ENCODE measurements at places on chromosomes 6 and 20. TPM values are rescaled to one million over a fixed set of nuclear protein-coding genes. Genes with fewer than 3 reads are reported as not detected.

DNA sequence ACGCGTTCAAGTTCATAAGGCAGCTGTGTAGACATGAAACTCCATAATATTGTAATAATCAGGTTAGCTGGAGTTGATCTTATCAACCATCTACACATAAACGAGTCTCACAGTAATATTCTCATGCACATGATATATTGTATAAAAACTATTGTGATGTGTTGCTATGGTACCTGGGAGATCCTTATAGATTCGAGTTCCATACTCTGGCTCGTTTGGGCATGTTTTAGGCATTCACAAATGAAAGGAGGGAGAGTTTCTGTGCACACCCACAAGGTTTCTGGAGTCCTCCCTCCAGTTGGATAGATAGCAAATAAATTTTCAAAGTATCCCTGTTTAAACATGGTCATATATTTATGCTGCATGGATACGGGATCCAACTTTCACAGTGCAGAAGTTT, 567.5 kb upstream of the SLC35B3 start:
- no peaks in the 10 kb centered on the region for H3K27me3 ChIP-seq
- H3K4me1 ChIP-seq, result no peaks in the 10 kb centered on the region
- no peak overlapping the region for H3K4me3 ChIP-seq
- DNase-seq, result no peak
- no peaks in the 10 kb centered on the region for H3K36me3 ChIP-seq
- H3K27ac ChIP-seq, result peak overlapping the region; percentile 74

- H3K27ac ChIP-seq, result no peak overlapping the region
- H3K4me1 ChIP-seq, result peaks cover 23% of the 10 kb centered on the region
- peaks cover 5% of the 10 kb centered on the region for H3K36me3 ChIP-seq
- DNase-seq, result no peak
- peak overlapping the region; percentile 38 for H3K4me3 ChIP-seq
Observed at GRCh38 chr20:4151991-4152695, 136.8 kb upstream of the RNF24 start.

- no peak overlapping the region for H3K27ac ChIP-seq
- no peak for DNase-seq
- H3K36me3 ChIP-seq, result peaks cover 20% of the 10 kb centered on the region
- no peaks in the 10 kb centered on the region for H3K27me3 ChIP-seq
- peaks cover 12% of the 10 kb centered on the region for H3K4me1 ChIP-seq
Observed at GRCh38 chr20:47529840-47530239, 28.2 kb downstream of the NCOA3 start.

DNA sequence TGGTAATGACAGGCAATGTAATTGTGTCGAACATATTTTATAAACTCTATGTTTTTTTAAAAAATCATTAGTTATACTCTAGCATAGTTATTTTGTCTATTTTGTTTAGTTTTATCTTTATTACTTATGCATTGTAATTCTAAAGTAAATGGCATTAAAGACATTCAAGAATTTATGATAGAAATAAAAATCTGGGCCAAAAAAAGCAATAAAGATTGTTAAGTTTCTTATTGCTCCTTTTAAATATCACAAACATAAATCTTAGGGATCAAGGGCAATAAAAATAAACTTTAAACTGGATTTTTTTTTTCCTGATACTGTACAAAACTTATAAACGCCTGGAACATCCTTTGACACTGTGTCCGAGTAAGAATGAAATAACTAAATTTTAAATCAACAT, 931.5 kb upstream of the EYS start:
- no peaks in the 10 kb centered on the region for H3K4me1 ChIP-seq
- no peaks in the 10 kb centered on the region for H3K27me3 ChIP-seq
- H3K27ac ChIP-seq, result no peak overlapping the region
- no peak for DNase-seq
- H3K36me3 ChIP-seq, result no peaks in the 10 kb centered on the region

Gene PROKR2
- 5.9 TPM for total RNA-seq
